Activated CD4-positive, alpha-beta T cell treated with anti-CD3 and anti-CD28 coated beads, Interleukin-2, amount 50 U/mL, for 48 hours (primary cell): ENCODE measurements at places on chromosomes 12 and 14.

GRCh38 chr14:64870160-64870559, 9.5 kb downstream of the SPTB start:
- DNase-seq: no peak

GRCh38 chr12:47843226-47843980, 23.7 kb upstream of the HDAC7 start:
- no peak for DNase-seq

- DNase-seq: no peak
Observed at GRCh38 chr14:93765155-93765554, 23.1 kb downstream of the PRIMA1 start.

DNA sequence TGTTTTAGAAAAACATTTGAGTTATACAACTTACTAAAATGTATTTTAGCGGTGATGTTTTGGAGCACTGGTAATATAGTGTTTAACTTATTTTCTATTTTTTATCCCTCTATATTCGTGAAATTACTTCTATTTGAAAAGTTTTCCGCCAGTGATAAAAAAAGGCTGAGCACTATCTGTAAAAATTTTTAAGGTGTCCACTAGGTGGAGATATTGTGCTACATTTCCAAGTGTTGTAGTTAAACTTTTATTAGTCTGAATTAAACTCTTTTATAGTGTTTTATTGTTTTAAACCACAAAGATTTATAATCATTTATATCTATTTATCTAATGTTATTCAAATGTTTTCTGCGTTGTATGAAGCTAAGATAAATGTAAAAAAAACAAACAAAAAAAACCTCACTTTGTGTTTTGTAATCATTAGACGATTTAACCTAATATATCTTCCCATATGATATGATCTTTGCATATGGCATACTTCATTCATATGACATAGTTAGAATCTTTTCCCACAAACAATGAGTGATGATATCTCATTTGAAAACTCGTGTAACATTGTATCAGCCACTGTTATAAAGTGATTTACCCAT, 11.8 kb downstream of the ALG10B start:
- DNase-seq: no peak

- DNase-seq: no peak
Observed at GRCh38 chr14:20768593-20768892, 339 bp downstream of the EDDM3B start.

GRCh38 chr14:37272569-37272968, 74.8 kb downstream of the MIPOL1 start:
- DNase-seq: no peak

- DNase-seq: no peak
Observed at GRCh38 chr14:47626151-47627035, 49.0 kb downstream of the MDGA2 start.

- DNase-seq: no peak
Observed at GRCh38 chr12:89947437-89948270, 239.0 kb upstream of the ATP2B1 start.

- no peak for DNase-seq
Observed at GRCh38 chr14:86179980-86180379, 650.0 kb downstream of the FLRT2 start.

- DNase-seq: no peak
Observed at GRCh38 chr14:71355324-71356201, 448.3 kb downstream of the PCNX1 start.

DNA sequence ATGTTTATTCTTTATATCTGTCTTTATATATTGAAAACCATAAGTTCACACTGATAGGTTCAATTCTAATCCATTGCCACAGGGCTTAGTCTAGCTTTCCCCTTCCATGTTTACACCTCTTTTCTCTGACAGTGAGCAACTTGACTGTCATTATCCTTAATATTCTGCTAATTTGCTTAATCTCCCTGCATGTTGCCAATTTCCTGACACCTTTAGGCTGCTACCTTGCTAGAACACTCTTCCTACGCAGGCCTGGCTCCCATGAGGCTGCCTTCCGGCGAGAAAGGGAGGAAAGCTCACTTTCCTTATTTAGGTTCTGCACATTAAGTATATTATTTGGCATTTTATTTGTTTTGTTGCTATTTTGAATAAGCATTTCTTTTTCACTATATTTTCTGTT, 12.8 kb upstream of the FRS2 start:
- DNase-seq: no peak

GRCh38 chr14:31837031-31837430, 240.1 kb upstream of the ARHGAP5 start:
- DNase-seq: no peak

DNA sequence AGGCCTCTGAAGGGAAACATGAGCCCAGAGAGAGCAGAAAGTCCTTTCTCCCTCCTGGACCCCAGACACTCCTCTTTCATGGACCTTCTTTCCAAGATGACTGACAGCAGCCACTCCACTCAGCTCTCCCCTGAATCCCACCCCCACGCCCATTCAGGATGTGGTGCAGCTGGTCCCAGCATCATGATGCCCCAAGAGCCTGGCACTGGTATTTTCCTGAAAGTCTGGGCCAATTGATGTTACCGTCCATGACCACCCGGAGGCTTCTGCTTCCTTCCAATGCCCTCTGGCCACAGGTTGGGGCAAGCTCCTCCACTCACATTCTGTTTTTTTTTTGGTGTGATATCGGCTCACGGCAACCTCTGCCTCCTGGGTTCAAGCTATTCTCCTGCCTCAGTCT, 112.6 kb downstream of the CALM1 start:
- DNase-seq: no peak

GRCh38 chr12:16467272-16467671, 119.8 kb downstream of the MGST1 start:
- DNase-seq: no peak

DNA sequence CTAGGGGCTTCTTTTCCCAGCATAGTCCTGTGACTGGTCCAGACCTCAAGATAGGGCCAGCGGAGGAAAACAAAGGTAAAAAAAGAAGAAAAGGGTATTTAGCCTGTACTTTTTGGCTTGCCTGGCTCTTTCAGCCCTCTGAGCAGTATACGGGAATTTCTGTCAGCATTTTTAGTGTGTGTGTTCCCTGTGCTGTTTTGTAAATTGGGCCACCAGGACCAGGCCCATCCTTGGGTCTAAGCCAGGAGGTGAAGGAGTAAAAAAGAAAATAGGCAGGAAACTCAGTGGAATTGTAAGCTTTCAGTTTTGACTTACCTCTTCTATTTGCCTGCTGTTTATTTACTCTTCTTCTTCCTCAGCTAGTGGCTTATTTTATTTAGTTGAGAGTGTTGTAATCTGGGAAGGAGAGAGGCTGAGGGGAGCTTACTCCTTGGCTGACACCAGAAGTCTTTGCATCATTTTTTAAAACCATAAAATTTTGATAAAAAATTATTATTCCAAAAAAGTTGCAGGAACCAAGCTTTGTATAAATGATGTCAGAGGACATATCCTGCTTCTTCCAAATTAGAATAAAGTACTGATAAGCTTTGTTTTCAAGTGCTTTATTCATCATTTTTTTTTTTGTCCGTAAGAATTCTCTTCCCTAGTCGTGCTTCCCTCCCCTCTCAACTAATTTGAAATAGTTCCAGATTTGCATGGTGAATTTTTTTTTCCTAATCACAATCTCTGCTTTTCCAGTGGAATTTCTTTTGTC, 63.7 kb downstream of the DIP2B start:
- DNase-seq: no peak

DNA sequence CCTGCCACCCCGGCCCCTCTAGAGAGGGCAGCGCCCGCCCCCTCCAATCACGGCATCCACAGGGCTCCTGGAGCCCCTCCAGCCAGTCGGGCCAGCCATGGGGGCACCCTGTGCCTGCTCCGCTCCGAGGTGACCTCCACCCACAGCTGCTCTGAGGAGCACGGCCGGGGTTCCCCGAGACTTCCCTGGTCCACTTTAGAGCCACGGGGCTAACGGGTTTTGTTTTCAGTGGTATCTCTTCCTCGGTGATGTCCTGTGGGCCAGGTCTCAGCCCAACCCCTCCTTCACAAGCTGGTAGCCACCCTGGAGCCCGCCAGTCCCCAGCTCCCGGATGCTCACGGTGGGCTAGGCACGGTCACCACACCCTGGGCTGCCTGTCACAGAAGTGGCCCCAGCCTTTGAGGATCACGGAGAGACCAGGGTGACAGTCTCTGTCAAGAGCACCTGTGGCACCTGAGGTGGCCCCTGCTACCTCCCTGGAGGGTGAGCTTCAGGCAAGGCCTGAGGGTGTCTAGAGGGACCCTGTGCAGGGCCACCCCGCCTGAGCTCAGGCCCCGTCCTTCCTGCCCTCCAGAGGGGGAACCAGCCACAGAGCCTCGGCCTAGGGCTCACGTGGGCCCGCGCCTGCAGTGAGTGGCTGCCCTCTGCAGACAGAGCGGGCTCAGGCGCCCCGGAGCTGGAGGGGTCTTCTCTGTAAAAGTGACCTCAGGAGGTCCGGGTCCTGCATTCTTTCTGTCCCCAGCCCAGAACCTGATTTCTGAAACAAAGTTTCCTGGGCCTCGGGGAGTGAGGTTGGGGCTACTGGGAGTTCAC, 146.0 kb upstream of the C14orf180 start:
- DNase-seq: no peak

GRCh38 chr12:121724925-121725324, 12.4 kb downstream of the TMEM120B start:
- no peak for DNase-seq

DNA sequence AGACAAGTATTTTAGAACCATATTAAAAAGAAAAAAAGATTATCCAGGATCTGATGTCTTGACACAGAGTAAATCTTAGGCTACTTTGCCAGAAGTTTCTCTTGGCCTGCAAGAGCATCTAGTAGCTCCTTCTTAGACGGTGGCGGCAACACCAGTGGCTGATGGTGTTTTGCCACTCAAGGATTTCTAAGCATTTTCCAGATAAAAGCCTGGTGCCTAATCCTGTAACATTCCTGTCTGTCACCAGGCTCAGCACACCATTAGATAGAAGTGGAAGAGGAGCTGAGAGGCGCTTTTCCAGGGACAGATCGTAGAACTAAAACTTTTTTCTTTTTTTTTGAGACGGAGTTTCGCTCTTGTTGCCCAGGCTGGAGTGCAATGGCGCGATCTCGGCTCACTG, 14.0 kb downstream of the WNT5B start:
- DNase-seq: no peak

DNA sequence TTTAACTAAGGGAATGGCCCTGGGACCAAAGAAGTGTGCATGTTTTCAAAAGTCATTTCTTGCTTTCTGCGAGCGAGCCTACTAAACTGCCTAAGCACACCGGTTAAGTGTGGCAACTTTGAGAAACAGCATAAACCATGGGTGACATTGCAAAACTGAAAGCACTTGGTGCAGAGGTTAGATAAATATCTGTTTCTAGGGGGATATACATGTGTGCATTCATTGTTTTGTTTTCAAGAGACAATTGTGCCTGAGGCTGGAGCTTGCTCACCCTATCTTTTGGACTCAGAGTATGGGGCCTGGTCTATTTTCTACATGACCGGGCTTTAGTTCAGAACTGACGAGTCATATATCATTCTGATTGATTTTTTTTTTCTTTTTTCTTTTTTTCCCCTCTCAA, 923.4 kb downstream of the NRXN3 start:
- no peak for DNase-seq

DNA sequence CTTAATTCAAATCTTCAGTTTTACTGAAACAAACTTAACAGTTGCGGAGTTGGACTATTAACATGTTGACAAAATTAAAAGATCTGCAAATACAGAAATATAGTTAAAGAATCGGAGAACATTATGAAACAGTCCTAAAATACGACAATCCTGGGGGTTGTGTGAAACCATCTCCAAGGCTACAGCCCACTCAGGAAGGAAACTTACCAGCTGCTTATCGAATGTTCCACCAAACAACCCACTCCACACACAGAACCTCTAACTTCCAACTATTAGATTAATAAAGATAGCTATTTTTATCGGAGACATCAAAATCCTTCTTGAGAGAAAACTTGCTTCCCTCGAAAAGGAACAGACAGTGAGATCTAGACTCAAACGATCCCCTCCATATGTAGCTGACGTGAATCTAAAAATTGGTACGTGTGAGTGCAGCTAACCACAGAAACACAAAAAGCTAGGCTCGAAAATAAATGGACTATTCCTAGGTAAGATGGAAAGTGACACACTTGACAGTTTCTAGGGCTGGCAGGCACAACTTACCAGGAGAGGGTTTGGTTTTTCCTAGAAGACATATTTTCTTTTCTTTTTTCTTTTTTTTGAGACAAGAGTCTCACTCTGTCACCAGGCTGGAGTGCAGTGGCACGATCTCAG, 12.9 kb downstream of the VPS37B start:
- no peak for DNase-seq

GRCh38 chr14:89654998-89655397, 238.0 kb upstream of the FOXN3 start:
- no peak for DNase-seq

DNA sequence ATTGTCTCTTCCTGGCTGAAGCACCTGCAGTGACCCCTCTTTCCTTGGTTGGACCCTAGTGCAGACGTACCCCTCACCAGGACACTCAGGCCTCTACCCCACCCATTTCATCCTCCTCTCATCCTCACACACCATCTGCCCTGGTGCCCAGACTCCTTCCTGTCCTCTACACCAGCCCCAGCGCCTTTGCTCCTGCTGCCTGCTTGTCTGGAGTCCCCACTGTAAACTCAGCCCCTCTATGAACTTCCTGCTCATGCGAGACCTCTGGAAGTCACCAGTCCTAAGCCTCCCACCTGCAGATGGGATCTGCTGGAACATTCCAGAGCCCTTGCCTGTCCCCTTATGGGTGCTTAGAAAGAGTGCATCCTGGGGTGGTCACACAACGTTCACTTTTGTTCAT, 242.5 kb downstream of the ADGRD1 start:
- no peak for DNase-seq

DNA sequence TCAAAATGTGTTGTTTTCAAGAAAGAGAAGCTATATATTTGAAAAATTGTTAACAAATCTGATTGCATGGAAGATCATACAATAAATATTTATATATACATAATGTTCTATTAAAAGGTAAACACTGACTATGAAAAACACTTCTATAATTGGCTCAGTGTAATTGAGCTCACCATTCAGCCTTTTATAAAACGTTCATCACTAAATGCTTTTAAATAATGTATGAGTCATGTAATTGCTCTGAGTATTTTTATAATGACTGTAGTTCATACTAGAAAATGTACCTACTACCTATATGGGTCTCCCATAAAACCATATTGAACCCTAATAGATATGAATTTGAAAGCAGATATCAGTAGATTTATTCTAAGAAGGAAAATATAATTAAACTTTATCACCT, 240.4 kb upstream of the MGAT4C start:
- no peak for DNase-seq

DNA sequence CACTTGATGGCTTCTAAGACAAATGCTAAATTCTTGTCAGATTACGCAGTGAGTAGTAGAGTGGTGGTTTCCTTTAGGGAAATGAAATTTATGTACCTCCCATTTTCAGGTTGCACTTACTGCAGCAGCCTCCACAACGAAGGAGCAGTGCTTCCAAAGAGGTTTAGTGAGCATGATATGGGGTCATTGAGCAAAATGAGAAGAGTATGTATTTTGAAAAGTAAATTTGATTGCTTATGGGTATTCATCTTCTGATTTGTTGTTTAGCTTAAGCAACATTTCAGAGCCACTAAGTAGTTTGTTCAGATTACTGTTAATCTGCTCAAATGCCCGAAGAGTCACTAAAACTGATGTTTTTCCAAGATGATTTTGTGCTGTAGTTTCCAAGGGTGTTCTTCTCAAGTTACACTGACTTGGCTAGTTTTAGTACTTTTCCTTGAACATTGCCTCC, 493.6 kb downstream of the PCNX1 start:
- DNase-seq: no peak

- no peak for DNase-seq
Observed at GRCh38 chr12:88947486-88948043, 367.3 kb upstream of the KITLG start.
